ENCODE measurements at places on chromosomes 7 and 10.

GRCh38 chr10:116774728-116775151 lies 32.4 kb upstream of the HSPA12A start:
- no peak for DNase-seq

DNA sequence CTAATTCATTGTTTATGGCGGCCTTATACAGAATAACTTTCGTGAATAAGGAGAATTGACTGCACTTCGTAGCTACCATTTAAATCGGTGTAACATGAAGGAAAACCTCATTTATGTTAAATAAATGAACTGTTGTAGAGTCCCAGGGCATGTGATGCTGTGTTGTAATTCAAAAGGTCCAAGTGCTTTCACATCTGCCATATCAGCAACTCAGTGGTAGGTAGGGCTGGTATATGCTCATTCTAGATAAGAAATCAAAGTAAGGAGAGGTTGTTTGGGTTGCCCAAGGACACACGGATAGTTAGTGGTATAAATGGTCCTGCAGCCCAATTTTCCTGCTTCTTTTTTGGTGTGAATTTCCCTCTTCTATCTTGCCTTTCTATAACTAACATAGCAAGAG lies 15.8 kb downstream of the BBS9 start:
- no peak for DNase-seq

DNA sequence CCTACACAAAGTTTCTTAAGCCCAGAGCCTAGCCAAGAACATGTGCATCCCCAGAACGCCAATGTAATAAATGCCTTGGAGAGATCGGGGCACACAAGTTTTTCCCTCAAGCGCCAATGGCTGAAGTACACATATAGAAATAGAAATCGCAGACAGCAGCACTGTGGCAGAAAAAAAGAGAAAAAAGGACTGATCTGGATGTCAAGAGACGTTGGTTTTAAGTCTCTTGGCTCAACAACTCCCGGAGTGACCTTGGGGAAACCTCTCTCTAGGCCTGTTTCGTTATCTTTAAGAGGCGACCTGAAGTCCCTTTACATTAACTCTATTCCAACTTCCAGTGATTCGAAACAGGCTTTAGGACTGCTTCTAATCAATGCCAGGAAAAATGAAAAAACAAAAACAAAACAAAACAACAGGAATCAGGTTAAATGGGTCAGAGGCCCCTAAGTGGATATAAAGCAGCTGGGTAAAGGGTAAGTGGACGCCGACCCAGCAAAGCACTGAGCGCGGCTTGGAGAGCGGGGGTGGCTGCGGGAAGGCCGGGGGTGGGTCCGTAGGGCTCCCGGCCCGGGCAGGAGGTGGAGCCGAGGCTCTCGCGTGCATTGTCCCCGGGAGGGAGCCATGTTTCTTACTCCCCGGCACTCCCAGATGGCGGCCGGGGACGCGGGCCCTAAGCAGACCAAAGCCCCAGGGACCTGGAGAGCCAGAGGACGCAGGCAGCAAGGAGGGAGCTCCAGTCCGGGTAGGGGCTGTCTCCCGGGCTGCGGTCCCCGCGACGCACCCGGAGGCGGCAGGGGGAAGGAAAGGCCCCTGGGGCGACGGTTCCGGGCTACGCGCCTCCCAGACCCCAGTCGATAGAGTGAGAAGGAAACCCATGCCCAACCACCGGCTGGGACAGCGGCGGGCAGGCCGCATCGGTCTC lies 757 bp downstream of the EIF3A start:
- peak; percentile 40 for DNase-seq

- DNase-seq = no peak
These were observed 1128.5 kb downstream of the TYW1 start for GRCh38 chr7:68125168-68125567.

DNA sequence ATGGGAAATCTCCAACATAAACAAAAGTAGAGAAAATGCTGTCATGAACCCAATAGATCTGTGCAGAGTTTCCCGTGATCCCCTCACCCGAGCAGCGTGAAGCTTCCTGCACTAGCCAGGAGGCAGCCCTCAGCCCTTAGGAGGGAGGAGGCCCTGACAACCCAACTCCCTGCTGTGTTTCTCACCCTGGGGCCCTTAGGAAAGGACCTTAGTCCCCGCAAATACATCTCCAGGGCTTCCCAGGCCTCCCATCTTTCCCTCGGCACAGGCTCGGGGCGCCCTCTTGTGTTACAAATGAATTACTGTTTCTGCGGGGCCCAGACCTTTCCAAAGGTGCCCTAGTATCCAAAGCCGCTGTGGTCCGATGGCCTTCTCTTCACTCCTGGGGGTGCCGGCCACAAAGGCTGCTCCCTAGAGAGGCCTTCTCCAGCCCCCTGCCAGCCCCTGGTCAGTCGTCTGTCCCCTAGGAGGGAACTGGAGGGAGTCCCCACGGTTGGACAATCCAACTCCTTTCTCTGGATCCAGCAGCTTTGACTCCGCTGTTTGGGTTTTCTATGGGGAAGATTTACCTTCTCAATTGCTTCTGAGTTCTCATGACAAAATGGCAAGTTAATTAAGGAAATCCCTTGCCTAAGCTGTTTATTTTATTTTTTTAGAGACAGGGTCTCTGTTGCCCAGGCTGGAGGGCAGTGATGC lies 49.9 kb upstream of the SH2B2 start:
- DNase-seq = peak; percentile 80

DNA sequence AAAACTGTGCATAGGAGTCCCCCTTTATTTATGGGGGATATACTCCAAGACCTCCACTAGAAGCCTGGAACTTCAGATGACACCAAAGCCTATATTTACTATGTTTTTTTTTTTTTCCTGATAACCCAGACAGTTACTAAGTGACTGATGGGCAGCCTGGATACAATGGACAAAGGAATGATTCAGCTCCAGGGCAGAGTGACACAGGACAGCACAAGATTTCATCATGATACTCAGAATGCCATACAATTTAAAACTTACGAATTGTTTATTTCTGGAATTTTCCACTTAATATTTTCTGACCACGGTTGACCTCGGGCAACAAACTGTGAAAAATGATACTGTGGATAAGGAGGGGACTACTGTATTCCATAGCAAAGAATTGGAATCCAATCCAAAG lies 843.6 kb downstream of the PCDH15 start:
- no peak for DNase-seq

DNA sequence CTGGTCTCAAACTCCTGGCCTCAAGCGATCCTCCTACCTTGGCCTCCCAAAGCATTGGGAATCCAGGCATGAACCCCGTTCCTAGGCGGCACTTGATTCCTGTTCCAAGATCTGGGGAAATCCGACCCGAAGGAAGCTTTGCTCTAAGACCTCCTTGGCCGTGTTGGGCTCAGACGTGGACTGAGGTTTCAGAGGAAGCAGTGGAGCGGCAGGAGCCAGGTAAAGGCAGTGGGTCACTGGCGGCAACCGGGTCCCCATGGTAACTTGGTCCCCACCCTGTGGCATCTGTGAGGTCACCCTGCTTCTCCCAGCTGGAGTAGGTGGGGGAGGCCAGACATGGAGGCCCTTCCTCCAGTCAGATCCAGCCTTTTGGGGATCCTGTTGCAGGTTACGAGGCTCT lies at the start of gene TMEM270:
Gene TMEM270 (plus strand): TSS at position 301 of the 400 bp plus-strand sequence. CDS start 36 bp downstream, at position 337.
- no peak for DNase-seq

GRCh38 chr7:90999989-91000979 lies 263.9 kb upstream of the FZD1 start:
- no peak for DNase-seq

GRCh38 chr10:119619215-119619614 lies 22.5 kb upstream of the TIAL1 start:
- peak; percentile 90 for DNase-seq

- peak; percentile 68 for DNase-seq
These were observed 1.2 kb downstream of the MCU start for GRCh38 chr10:72692994-72693781.

- peak; percentile 71 for DNase-seq
These were observed 209.0 kb downstream of the CACNA2D1 start for GRCh38 chr7:82234457-82235049.

DNA sequence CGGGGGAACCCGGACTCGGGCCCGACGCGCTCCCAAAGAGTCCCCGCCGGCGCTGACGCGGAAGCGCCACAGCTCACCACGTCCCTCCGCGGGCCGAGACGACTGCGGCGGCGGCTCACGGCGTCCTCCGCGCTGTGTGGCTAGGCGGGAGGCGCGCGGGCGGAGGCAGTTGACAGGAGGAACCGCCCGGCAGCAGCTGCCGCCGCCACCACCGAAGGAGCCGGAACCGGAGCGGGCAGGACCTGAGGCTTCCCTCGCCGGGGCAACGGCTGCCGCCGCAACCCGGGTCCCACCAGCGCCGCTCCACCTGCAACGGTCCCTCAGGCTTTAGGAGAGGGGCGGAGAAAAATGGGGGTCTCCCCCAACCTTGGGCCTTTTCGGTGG lies 334 bp downstream of the ZNF800 start:
- DNase-seq = peak; percentile 32

DNA sequence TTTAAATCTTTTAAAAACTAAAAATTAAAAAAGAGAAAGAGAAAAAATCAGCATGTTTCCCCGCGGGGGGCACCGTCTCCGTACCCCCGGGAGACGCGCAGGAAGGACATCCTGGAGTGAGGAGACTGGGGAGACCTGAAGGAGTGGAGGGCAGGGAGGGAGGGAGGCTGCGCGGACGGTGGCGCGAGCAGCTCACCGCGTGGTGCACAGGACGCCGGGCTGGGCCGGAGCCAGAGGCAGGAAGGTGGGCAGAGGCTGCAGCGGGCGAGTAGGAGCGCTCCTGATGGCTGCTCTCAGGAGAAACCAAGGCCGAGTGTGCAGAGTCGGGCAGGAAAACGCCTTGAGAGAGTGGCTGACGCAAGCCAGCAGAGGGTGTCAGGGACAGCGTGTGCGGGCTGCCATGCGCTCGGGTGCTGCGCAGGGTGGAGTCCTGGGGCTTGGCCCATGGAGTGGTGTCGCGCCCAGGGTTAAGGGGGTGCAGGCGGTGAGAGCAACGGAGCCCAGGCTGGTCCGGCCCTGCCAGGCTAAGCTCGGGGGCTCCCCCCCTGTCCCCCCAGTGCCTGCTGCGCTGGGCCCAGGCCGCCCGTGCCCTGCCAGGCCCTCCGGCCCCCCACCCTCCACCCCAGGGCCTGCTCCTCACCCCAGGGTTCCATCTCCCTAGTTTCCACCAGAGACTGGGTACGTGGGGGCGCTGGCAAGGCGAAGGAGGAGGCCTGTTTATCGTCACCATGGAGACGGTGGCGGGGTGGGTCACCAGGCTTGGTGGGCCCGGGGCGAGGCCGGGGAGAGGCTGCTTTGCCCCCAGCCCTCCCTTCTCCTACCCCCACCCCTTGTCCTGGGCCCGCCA lies 28.9 kb upstream of the FXYD4 start:
- no peak for DNase-seq

DNA sequence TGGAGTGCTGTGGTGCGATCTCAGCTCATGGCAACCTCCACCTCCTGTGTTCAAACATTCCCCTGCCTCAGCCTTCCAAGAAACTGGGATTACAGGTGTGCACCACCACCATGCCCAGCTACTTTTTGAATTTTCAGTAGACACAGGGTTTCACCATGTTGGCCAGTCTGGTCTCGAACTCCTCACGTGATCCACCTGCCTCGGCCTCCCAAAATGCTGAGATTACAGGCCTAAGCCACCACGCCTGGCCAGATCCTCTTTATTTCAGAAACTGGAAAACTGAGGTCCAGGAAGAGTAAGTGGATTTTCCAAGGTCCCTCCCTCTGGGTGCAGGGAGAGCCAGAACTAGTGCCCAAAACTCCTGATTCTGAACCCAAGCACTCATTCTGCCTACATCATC lies 413.1 kb upstream of the AUTS2 start:
- no peak for DNase-seq

GRCh38 chr7:149776289-149776688 lies 2.9 kb upstream of the ZNF467 start:
- DNase-seq = no peak

DNA sequence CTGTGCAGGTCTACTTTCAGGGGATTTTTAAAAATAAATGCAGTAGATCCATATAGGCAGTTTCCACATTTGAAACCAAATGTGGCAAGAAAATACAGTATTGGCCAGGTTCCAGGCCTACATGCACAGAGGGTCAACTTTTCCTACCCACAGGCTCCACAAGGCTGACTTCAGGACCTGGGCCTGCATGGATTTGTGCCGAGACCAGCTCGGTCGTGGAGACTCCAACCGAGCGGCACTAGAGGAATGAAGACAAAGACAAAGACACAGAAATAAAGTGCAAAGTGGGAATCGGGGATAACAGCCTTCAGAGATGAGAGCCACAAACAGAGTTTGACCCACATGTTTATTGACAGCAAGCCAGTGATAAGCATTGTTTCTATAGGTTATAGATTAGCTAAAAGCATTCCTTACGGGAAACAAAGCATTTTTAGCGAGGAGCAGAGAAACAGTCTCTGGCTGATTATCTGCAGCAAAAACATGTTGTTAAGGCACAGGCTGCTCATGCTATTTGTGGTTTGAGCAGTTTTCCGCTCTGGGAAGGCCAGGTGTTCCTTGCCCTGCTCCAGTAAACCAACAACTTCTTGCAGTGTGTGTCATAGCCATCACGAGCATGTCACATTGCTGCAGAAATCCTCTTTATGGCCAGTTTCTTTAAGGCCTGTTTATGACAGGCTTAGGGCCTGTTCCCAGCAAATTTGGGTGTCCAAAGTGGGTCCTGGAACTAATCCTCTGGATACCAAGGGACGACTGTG lies 52.6 kb downstream of the ZNF37A start:
- no peak for DNase-seq

DNA sequence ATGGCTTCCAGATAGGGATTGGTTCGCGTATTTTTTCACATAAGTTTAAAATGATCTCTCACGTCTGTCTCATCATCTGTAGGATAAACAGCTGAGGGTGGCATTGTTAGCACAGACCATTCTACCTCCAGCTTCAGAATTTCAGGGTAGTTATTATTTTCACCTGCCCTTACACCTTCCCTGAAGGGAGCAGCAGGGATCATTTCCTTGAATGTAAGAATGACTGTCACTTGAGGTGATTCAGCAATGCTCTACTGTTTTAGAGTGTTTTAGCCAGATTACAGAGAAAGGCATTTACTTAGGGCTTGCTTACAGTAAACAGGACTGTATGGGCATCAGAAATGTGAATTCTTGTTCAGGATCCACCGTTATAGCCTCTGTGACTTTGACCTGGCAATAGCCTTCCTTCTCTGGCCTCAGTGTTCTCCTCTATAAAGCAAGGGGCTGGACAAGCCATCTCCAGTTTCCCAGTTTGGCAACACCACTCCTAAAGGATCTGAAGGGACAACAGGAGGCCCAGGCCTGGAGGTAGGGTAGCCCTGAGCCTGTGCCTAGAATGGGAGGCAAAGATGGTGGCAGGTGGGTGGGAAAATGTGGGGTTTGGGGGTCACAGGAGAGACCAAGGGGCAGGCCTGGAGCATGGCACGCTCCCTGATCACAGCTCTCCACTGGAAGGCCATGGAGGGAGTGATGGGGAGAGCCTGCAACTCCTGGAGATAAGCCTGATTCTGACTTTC lies 1.2 kb upstream of the IGFBP1 start:
- DNase-seq = no peak

DNA sequence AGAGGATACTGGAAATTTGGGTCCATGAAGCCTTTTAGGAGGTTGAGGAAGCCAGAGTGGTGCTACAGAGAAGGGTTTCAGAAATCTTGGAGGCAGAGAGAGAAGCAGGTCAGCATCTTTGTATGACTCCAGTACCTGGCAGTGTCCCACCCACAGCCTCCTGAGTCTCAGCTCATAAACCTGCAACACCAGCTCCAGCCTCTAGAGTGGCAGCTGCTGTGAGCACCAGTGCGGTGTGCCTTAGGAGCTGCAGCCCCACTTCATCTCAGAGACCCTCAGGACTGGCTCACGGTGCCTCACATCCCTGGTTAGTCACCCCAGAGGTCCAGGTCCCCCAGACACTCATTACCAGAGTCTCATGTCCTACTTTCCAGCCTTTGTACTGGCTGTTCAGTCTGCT lies 84.8 kb upstream of the PRKAR2B start:
- no peak for DNase-seq

All from cerebellar cortex (tissue), 1 donor.